ENCODE measurements at places on chromosomes 7 and 10. TPM values are rescaled to one million over a fixed set of nuclear protein-coding genes. Genes with fewer than 3 reads are reported as not detected.

SOSTDC1 gene
- total RNA-seq, result 1.7 TPM

ENO4 gene
- 0.35 TPM for total RNA-seq

SCART1 gene
- total RNA-seq, result 5.6 TPM

HOXA5 gene
- total RNA-seq, result not detected

COBL gene
- total RNA-seq, result 0.69 TPM

FRMPD2 gene
- total RNA-seq, result 3.0 TPM

FAM237B gene
- total RNA-seq, result not detected

DNA sequence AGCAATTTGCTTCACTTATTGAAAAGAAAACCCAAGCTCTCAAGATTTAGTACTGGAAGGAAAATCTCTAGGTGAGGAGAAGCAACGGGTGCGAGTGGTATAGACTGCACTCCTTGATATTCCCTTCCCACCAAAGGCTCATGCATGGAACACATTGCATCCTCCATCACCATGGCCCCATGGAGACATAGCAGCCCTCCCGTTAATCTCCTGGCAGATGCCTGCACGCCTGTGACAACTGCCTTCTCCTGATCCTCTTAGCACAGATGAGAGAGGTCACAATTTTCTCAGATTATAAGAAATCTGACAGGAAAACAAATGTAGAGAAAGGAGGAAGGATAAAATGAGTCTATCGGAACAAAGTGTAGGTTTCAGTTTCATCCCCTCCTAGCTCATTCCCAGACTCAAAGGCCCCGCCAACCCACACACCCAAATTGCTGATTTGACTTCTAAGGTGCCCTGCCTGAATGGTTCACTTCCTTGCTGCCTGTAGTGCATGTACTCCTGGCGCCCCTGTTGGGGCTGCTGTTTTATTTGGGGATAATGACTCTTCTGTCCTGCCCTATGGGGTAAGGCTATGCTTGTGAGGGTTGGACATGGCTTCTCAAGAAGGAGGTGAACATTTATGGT lies 50.0 kb downstream of the PLXNA4 start:
- DNase-seq, result no peak

GRCh38 chr10:121526135-121526790 lies 72.0 kb downstream of the FGFR2 start:
- no peak for DNase-seq

DNA sequence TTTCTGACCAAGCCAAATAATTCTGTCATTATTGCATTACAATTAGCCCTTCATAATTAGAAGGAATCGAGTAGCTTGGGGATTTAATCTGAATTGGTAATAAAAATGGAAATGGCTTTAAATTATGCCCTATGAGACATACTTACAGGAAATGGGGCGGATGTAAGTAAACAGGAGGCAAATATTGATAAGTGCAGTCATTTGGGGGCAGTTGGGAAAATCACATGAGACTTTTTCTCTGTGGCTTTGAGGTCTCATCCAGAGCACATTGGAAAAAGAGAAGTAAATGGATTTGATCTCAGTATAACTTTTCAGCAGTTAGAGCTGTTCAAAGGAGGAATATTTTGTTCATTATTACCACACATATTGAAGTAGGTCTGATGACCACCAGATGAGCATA lies 307.8 kb upstream of the POM121L12 start:
- DNase-seq, result no peak

All from cardiac muscle cell (in vitro differentiated cells and primary cell).